Activated CD4-positive, alpha-beta T cell treated with anti-CD3 and anti-CD28 coated beads for 36 hours (primary cell): ENCODE measurements at places on chromosomes 3 and 15. TPM values are rescaled to one million over a fixed set of nuclear protein-coding genes. Genes with fewer than 3 reads are reported as not detected.

PRTG gene
- not detected for total RNA-seq

SLC22A13 gene
- 0.21 TPM for total RNA-seq

NPAP1 gene
- not detected for total RNA-seq

WDR76 gene
- total RNA-seq: 95.2 TPM

ANKUB1 gene
- not detected for total RNA-seq

SOX2 gene
- not detected for total RNA-seq

SLC24A5 gene
- not detected for total RNA-seq
